ENCODE measurements at places on chromosomes 6 and 20.

DNA sequence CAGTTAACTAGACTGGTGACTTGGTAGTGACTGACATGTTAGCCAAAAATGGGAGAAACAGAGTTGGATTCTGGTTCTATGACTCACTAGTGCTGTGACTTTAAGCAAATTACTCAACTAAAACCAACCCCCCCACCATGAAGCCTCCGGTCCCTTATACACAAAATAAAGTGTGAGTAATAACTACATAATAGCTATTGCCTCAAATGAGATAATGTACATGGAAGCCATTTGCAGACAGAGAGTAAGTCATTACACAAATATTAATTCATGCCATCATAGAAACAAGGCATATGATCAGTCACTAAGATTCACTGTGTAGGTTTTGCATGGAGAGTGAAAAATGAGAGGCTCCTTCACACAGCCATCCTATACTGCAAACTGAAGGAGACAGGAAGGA lies 111.9 kb downstream of the HIVEP2 start:
- DNase-seq = no peak

DNA sequence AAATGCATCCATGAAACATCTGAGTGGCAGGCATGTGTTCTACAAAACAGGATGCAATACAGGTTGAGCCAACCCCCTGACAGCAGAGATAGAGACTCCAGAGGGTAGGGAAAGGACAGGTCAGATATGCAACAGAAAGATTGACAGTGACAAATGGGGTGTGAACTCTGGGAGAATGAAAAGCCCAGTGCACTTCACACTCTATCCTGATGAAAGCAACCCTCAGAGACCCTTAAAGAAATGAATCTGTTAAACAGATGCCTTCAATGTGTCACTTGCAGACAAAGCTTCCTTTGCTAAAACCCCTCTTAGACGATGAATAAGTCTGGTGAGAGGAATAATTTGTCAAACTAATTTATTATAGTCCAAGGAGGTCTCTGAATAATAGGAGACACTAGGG lies 89.9 kb downstream of the RFPL4B start:
- no peak for DNase-seq

- no peak for DNase-seq
These were observed 1.8 kb downstream of the FOXO3 start for GRCh38 chr6:108562503-108562993.

DNA sequence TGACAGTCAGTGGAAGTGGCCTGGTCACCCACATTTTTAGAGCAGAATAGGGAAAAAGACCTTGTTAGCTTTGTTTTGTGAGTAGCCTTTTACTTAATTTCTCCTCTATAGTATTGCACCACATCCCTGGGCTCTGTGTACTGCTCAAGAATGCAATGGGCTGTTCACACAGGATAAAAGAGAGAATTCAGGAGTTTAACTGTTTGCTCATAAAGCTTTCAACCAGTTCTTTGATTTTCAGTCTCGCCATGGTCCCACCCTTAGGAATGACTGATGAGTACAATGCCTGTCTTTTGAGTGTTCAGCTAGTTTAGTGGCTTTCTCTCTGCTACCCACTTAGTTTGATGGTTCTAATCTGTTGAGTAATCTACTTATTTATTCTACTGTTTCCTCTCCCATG lies 129.7 kb downstream of the PLG start:
- DNase-seq = no peak

DNA sequence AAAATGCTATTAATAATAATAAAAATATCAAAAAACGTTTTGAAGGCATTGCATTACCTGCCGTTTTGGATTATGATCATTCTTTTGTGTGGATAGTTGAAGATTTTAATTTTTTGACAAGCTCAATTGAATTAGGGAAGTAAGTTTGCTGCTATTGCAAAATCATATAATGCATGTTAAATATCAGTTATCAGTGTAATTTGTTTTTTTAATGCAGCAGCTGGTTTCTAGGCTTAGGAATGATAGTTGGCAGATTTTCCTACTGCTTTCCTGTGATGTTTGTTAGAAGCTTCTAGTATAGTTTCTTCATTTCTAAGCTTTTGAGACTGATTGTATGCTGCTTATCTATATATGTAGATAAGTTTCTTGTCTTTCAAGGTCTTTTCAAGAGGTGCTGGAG lies 99.0 kb downstream of the JARID2 start:
- DNase-seq = no peak

DNA sequence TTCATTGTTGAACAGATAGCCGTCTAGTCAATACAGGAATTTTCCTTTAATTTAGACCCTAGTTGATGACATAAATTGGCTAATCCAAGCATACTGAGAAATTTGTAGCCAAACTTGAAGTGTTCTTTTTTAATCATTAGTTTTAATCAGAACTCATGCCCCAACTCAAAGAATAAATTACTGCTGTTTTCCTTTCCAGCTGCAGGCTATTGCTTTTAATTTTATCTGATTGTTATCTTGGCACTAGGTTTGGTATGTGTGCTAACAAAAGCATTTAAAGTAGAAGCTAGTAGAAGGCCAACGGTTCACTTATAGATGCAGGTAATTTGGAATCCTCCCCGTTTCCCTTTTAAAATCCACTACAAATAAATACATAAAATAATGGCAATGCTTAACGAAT lies 188.5 kb downstream of the CD109 start:
- DNase-seq = no peak

DNA sequence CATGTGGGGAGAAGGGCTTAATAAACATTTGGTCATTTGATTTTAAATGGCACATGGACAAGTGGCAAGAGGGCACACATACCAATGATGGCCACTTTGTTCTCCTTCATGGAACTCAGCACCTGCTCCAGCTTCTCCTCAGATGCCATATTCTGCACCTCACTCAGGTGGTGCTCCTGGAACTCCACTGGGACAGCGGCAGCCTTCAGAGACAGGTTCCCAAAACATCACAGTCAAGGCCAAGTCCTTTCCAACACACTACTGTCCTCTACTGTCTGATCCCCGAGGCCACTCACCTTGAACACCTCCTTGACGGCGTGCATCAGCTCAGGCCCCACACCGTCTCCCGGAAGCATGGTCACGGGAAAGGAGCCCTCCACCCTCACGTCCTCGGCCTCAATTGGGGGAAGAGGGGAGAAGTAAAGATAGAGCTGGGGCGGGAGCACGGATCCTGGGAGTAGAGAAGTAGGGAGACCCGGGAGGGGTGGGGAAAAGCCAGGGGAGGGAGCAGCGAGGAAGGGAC lies 591 bp downstream of the IDH3B start:
- no peak for DNase-seq

DNA sequence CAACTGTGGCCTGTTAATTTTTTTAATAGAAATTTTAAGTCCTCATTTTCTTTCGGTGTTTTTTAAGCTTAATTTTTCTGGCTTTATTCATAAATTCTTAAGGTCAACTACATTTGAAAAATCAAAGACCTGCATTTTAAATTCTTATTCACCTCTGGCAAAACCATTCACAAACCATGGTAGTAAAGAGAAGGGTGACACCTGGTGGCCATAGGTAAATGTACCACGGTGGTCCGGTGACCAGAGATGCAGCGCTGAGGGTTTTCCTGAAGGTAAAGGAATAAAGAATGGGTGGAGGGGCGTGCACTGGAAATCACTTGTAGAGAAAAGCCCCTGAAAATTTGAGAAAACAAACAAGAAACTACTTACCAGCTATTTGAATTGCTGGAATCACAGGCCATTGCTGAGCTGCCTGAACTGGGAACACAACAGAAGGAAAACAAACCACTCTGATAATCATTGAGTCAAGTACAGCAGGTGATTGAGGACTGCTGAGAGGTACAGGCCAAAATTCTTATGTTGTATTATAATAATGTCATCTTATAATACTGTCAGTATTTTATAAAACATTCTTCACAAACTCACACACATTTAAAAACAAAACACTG lies 10.1 kb downstream of the HFE start:
- DNase-seq = no peak

DNA sequence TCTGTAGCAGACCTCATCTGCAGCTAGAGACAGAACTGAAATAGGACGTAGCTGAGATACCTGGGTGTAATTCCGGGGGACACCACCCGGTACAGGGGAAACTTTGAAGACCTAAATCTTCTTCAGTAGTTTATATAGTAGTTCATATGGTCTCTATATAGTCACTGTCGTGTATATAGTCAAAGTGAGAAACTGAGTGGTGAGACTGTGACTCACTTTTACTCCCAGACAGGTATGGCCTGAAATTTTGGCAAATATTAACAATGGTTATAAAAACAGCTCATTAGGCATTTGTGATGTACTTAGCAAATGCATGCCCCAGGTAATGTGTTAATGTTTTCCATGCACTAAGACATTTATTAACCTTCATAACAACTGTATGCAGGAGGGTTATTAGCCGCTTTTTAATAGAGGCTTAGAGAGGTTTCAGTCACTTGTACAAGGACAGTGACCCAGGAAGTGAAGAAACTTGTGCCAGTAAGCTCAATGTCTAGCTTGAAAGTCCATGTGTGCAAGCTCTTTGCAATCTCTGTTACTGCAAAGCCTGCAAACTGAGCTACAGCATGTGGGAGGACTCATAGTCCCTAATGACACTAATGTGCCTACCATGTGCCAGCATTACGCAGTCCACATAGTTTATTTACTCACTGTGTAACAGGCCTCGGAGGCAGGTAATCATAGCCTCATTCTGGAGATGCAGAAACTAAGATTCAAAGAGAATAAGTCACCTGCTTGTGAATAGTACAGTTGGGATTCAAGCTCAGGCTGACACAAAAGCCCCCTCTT lies 165.4 kb upstream of the CHD6 start:
- no peak for DNase-seq

- peak; percentile 62 for DNase-seq
These were observed 9.5 kb upstream of the HLA-DOA start for GRCh38 chr6:33018904-33019303.

DNA sequence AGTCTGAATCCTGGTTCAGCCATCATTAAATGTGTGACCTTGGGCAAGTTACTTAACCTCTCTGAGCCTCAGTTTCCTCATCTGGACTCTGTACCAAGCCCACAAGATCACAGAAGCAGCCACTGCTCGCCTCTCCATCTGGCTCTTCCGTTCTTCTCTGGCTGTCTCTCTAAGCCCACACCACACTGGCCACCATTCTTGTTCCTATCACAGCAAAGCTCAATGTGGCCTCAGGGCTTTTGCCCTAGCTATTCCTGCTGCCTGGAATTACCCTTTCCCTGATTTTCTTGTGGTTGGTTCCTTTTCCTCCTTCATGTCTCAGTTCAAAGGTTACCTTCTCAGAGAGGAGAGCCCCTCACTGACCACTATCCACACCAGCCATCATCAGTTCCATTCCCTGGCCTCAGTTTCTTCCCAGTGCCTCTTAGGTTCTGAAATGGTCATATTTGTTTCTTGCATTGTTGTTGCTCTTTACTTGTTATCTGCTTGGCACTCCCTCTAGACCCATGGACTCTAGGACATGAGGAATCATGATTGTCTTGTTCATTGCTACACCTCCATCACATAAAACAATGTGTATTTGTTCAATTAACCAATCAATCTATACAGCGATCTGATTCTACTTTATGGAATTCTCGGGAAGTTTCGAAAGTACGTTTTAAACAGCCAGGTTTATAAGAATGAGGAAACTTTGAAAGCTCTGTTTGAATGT lies 56.5 kb upstream of the PTPN1 start:
- no peak for DNase-seq

DNA sequence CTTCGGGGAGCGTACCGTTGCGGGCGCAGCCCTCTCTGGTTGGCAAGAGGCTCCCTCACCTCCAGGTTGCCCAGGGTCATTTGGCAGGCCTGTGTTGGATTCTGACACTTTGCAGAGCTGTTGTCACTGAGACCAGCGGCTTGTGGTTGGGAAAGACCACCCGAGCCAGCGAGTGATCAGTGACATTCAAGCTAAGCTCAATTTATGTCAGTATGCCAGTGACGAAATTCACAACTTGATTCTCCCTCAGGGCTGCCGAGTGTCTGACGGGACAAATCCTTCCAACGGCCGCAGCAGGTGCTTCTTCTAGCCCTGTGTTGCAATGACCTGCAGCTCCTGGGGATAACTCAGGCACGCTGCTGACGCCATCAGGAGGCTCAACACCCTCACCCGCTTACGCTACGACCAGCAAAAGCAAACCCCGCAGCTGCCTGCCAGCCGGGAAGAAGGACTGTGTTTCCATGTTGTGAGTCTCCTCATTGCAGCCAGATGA lies 16.9 kb upstream of the SLC22A2 start:
- no peak for DNase-seq

DNA sequence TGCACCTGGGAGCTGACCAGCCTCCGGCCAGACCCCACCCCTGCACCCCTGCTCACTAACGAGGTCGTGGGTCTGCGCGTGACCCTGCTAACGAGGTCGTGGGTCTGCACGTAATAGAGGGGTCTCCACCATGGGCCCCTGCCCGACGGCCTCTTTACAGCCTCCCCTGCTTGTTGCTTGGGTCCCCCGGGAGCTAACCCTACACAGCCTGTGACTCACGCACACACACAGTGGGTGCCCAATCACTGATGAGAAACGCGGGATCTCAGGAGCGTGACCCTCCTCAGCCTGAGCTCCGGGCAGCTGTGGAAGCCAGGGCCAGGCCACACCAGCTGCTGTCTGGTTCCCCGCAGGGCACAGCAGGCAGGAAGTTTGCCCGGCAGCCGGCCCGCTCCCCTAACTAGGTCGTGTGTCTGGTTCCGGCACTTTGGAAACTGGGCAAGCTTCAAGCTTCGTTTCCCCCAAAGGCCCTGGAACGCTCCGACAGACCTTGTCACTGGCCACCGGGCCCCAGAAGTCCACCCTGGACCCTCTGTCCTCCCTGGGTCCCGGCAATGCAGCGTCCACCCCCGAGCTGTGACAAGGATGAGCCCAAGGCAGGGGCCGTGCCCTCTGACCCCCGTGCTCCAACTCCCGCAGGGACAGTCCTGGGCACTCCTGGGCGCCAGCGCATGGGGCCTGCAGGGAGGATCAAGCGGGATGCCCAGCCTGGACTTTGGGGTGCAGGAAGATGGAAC lies 767 bp downstream of the PTK6 start:
- DNase-seq = no peak

GRCh38 chr6:89051676-89052075 lies 28.9 kb upstream of the PNRC1 start:
- no peak for DNase-seq

DNA sequence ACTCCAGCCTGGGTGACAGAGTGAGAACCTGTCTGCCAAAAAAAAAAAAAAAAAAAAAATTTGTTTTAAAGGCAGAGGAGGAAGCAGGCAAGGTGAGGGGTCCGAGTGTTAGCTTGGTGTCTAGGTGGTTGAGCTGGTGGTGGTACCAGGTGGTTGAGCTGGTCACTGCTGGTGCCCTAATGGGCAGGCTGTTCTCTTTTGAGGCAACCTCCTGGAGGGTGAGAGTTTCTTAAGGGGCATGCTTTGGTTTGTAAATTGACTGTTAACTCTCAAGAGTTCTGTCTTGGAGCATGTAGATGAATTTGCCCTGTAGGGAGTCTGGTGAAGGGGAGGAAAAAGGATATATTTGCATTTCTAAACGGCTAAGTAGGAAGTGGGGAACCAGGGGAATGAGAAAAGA lies 52.7 kb downstream of the BANF2 start:
- DNase-seq = no peak

All from GM12864 (cell line).